ENCODE measurements at places on chromosomes 12 and 14.

GRCh38 chr12:84038242-84038641 is 874.4 kb downstream of the SLC6A15 start:
- no peak for DNase-seq

DNA sequence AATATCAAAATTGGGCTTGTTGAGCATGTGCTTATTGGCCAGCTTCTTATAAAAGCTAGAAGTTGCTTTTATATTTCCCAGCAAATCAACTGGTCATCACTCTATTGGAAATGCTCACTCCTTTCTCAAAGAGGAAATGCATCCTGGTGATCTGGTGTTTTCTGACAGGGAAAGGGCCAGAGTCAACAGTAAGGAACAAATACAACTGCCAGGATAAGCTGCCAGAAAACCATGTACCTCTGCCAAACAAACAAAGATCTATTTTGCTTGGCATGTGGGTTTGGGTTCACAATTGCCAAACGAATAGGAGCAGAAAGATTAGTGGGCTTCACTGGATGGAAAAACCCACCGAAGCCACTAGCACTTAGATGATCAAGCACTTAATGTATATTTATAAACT is 126.9 kb upstream of the PDZRN4 start:
- DNase-seq = no peak

- no peak for DNase-seq
These were observed 80.5 kb upstream of the RPH3A start for GRCh38 chr12:112711026-112711425.

GRCh38 chr12:53456654-53457366 is 4.9 kb downstream of the PCBP2 start:
- DNase-seq = no peak

GRCh38 chr12:51381226-51382079 is 9.8 kb downstream of the GALNT6 start:
- DNase-seq = no peak

- DNase-seq = no peak
These were observed 49.9 kb upstream of the FOXN3 start for GRCh38 chr14:89466944-89467343.

GRCh38 chr12:56082967-56083366 is 3.0 kb downstream of the ERBB3 start:
- no peak for DNase-seq

- no peak for DNase-seq
These were observed 43.8 kb downstream of the CCNK start for GRCh38 chr14:99524804-99525698.

DNA sequence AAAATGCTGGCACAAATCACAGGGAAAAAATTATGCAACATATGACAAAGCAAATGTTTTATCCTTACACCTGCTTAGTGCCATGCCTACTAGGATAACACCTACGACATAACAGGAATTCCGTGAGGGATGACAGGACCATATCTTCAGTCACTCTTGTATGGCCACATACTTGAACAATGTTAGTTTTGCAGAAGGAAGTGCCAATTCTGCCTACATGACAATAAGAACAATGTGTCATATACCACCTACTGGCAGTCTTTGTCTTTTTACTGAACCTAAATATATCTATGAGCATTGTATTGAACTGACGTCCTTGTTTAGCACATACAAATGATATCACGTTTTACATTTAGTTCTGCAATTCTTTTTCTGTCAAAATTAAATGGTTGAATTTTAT is 234.0 kb downstream of the ADAMTS20 start:
- DNase-seq = no peak

DNA sequence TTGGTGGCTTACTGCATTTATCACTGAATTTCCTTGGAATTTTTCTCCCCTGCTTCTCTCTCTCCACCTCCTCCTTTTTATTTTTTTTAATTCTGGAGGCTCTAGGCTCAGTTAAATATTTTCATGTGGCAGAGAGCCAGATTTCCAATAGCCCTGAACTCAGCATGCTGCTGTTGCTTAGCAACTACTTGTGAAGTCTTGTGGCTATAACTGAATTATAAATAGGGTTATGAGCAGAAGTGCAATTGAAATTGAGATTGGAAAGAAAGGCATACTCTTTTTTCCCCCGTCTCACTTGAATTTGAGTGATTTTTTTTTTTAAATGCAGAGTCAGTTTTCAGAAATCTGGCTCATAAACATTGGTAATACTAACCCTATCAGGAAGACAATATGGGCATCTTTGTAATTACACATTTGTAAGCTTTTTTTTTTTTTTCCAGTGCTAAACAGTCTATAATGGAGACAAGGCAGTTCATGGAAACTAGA is 38.3 kb downstream of the ATF7IP start:
- DNase-seq = no peak

- DNase-seq = no peak
These were observed 164.9 kb downstream of the ANO4 start for GRCh38 chr12:100959481-100959880.

DNA sequence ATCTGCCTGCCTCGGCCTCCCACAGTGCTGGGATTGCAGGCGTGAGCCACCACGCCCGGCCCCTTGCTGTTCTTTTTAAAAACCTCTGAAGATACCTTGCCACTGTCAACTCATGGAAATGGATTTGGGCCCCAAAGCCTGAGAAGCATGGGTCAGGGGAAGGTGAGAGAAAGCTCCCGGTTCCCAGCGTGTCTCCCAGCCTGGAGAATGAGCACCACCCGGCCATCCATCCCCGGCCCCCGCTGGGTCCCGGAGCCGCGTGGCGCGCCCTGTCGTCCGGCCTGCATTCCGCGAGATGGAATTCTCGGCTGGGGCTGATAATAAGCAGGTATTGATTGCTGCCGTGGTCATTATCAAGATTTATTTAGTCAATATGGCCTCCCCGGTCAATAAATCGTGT is 126.5 kb upstream of the MYL2 start:
- no peak for DNase-seq

- no peak for DNase-seq
These were observed 56.9 kb upstream of the CCDC175 start for GRCh38 chr14:59633486-59633885.

DNA sequence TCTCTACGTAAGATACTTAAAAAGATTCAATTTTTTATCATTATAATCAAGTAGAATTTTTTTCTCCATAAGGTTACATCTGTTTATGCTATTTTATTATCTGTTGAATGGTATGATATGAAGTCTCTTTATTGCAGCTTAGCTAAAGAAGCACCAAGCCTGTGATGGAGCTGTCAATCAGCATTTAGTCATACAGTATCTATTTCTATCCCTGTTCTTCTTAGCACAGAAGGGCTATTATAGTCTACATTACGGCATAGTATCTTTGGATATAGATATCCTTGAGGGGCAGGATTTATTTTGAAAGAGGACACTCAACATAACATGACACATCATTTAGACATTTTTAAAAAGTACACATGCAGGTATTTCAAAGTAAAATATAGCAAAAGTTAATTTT is 277.1 kb downstream of the FOXG1 start:
- no peak for DNase-seq

DNA sequence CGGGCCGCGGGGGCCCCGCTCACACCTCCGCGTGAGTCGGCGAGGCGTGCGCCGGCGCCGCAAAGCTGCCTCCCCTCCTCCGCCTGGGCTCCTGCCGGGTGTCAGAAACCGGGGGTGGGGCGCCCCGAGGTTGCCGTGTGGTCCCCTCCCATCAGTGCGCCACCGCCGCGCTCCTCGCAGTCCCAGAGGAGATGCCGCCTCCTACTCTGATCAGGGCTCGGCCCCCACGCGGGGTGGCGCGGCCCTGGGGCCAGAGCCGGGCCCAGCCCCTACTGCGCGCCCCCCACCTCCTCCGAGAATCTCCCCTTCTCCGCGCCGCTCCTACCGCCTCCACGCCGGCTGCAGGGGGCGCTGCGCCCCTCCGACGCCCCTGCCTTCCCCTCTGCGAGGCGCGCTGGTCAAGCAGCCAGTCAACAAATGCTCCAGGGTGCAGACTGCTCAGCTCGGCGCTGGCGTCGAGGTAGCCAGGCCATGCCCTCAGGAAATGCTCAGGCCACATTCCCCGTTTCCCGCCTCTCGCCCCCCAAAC is 467 bp upstream of the JAG2 start:
- DNase-seq = no peak

DNA sequence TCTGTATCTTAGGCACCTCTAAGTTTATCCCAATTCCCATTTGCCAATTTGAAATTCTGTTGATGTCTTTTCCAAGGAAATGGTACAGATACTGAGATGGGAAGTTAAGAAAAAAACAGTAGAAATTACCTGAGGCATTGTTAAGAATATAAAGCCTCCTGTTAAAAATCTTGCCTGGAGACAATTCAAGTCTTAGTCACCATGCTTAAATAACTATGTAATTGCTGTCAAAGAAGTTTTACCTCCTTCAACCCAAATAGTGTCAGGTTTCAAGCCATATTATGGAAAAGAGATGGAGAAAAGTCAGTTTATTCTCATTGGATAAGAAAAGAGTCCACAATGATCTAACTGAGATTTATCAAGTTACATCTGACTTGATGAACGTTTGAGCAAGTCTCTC is 974.7 kb downstream of the GALC start:
- DNase-seq = no peak

DNA sequence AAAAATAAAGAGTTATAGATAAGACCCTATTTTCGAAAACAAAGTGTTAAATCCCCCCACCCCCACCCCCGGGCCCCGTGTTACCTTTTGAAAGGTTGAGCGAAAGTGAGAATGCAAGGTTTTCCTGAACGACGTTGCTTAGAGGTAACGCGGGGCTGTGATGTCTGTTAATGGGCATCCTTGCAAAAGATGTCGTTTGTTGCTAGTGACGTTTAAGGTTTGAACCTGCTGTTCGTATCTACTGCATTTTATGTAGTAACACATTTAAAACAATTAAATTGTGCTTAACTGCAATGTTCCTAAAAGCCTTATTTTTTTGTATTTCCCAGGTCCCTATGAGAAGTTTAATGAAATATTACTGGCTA is 1.2 kb downstream of the CPSF6 start:
- DNase-seq = no peak

GRCh38 chr12:123910761-123911193 is 61.9 kb downstream of the CCDC92 start:
- no peak for DNase-seq

- peak; percentile 18 for DNase-seq
These were observed 131.0 kb upstream of the TMTC2 start for GRCh38 chr12:82555699-82556098.

- no peak for DNase-seq
These were observed 56.0 kb downstream of the FOS start for GRCh38 chr14:75334549-75335051.

DNA sequence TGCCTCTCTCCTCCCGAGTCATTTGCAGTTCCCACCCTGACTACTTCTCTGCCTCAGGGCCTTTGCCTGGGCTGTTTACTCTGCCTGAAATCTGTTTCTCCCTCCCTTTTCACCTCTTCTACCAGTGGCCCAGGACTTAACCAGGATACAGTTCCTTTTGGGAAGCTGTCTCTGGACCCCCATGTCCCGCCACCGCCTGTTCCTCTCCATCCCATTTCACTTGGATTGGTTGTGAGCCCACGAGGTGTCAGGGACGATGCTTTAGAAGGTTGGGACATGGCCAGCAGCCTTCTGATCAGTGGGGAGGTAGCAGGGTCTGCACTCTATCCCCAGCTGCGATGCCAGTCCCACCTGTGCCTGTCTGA is 51.8 kb downstream of the FAM222A start:
- no peak for DNase-seq

- DNase-seq = no peak
These were observed 60.1 kb upstream of the EIF5 start for GRCh38 chr14:103273745-103274615.

GRCh38 chr14:73339846-73340595 is 102.7 kb downstream of the PAPLN start:
- DNase-seq = no peak

- DNase-seq = no peak
These were observed 335.2 kb downstream of the DPF3 start for GRCh38 chr14:72558721-72559120.

DNA sequence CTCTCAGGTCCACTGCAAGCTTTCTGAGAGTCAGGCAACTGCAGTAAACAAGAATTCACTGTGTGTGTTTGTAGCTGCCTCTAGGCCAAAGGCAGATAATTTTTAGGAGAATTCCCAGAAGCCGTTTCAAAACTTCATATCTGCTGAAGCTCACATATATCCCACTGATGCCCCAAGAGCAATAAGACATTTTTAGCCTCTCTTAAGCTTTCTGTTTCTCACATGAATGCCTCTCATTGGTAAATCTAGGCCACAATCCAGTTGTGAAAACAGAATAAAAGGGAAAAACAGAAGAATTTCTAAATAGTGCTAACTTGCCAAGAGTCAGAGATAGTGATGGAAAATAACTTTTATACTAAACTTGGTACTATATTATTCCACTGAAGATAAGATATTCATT is 48.5 kb upstream of the LIN7A start:
- DNase-seq = no peak

GRCh38 chr12:104672501-104673265 is 215.9 kb downstream of the CHST11 start:
- no peak for DNase-seq

- no peak for DNase-seq
These were observed 143.8 kb downstream of the ADGRD1 start for GRCh38 chr12:131097202-131098177.

DNA sequence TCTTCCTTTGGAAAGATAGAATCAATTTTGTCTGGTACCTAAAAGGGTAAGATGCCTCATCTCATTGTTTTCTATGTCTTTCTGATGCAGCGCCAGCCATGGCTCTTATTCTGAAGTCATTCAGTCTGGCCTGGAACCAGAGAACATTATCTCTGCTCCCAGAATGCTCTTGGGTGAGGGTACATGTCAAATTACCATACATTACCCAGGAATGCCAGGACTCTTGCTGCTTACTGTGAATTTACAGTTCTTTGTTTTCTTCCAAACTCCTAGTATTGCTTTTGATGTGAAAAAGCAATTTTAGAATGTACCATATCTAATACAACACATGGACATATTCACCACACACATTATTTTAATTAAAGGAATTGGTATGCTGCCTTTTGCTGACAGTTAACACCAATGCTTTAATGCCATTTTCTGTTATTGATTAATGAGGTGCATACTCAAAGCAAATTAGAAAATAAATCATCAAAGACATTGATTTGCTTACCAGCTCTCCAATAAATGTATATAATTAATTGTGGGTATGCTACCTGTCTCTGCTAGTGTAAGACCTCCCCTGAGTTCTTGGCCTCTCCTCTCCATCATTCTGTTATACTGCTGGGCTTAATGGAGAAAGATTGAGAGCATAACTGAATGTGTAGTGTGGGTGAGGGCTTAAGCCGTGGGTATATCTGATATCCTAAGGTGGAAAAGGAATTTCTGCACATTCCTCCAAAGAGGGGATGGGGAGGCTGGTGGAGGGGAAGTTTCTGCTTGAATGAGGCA is 337.7 kb downstream of the C12orf75 start:
- DNase-seq = no peak

- no peak for DNase-seq
These were observed 44.5 kb upstream of the EEA1 start for GRCh38 chr12:92973614-92974013.

DNA sequence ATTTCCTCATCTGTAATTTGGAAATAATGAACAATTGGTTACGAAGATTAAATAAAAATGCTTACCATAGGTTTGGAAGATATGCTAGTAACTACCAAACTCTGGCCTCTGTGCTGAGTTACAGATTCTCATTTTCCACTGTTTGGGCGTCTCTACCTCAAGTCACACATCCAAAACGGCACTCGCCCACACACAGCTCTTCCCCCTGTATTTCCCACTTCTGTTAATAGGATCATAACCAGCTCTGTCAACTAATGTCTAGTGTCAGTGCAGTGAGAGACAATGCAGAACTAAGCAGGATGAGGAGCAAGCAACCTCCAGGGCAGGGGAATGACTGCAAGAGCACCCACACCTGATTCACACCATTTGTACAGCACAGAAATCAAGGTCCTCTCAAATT is 10.9 kb upstream of the SYCP3 start:
- no peak for DNase-seq
